Amygdala (tissue), 56 donors: ENCODE measurements at places on chromosomes 3 and 15.

GRCh38 chr3:185995352-185995751, 57.5 kb upstream of the TRA2B start:
- no peak for DNase-seq

DNA sequence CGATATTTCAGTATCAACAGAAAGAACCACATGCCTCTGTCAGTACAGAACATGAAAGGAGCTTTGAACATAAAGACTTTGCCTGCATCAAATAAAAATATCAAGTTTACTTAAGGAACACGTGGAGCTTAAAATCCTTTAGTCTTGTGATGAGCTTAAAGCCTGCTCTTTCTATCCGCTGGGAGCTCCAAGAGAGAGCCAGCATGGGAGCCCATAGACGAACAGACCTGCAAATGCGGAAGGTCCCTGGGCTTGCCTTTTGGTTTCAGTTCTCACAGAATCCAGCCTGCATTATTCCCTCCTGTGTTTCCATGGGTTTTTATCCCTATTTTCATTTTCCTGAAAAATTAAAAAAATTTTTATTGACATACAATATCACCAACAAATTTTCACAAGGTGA, 530.6 kb upstream of the RGMA start:
- no peak for DNase-seq

- no peak for DNase-seq
These were observed 872 bp downstream of the DLEC1 start for GRCh38 chr3:38039899-38040261.

DNA sequence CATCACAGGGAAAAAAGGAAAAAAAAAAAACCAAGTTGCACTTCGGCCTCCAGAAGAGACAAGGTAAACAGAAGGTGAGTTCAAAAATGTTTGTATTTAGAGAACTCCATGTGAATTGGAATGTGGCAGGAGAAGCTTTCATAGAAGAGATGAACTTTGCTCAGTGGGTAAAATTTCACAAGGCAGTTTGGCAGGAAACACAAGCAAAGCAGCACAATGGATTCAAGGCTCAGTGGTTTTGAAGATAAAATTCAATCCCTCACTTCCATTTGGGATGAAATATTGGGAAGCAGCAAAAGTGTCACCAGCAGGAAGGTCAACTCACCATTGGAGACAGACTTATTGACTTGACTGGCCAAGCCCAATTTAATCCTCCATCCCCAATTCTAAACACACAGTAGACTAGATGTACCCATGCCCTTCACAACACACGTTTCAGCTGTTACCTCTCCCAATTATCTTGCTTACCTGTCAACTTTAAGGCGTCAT, 256.7 kb upstream of the ICE2 start:
- no peak for DNase-seq

- no peak for DNase-seq
These were observed 190.1 kb downstream of the UBE3A start for GRCh38 chr15:25248583-25249235.

DNA sequence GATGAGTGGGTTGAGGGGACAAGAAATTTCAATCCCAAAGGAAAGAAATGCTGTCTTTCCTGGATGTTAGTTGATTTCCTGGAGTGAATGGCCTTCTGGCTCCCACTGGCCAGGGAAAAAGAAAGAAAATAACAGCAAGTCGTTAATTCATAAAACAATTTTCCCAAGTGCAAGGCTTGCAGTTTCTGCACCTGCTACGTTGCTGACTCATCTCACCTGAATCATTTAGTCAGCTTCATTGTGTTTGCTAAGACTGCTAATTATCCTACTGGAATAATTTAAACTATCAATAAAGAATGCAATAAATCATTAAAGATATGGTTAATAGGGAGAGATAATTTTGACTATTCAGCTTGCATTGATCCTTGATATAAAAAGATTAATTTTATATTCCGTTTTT, 387.6 kb downstream of the ROBO2 start:
- no peak for DNase-seq

GRCh38 chr15:72797338-72797689, 13.8 kb upstream of the ADPGK start:
- DNase-seq, result no peak

DNA sequence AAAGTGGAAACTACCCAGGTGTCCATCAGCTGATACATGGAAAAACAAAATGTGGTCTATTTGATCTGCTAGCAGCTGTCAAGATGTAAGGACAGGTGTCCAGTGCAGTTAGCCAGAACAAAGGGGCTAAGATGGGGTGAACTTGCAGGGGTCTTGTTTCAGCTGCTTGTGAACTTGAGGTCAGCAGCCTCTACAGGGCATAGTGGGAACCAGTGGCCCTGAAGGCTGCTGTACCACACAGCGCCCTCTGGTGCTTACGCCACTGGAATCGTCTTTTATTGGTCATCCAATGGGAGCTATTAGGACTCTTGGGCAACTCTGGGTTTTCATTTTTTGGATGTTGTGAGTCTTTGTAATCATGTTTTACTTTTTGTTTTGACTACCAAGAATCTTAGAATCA, 62.2 kb upstream of the CTSH start:
- no peak for DNase-seq

DNA sequence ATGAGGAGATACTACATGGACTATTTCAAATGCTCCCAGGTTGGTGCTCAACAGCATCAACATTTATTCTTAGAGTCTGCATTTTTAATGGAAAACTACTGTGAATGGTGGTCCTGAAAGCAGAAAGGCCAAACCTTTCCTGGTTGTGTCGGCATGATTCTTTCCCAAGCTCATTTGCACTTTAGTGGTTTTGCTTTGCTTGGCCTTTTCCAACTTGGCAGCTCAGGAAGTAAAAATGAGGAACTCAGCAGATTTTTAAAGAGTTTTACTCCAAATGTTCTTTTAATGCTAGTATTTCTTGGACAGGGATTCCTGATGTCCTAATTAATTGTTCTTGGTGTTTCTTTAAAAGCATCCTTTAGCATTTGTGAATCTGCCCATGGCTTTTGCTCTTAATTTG, 197.4 kb downstream of the SLC9A9 start:
- no peak for DNase-seq

- no peak for DNase-seq
These were observed 7.7 kb downstream of the TUBGCP4 start for GRCh38 chr15:43378601-43379000.

DNA sequence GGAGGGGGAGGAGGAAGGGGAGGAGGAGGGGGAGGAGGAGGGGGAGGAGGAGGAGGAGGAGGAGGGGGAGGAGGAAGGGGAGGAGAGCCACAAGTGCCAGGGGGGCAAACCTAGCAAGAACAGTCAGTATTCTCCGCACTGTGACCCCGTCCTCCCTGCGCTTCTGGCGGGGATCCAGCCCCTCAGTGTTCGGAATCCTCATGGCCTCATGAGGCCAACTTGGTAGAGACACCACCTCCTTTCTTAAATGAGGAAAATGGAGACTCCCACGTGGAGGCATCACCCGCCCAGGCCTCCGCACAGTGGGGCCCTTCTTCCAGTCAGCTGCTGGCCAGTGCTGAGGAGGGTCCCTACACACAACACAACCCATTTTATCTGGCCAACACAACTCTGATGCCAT, 163.4 kb downstream of the XXYLT1 start:
- DNase-seq, result no peak

GRCh38 chr3:156963096-156963495, 136.9 kb downstream of the LEKR1 start:
- DNase-seq, result no peak

DNA sequence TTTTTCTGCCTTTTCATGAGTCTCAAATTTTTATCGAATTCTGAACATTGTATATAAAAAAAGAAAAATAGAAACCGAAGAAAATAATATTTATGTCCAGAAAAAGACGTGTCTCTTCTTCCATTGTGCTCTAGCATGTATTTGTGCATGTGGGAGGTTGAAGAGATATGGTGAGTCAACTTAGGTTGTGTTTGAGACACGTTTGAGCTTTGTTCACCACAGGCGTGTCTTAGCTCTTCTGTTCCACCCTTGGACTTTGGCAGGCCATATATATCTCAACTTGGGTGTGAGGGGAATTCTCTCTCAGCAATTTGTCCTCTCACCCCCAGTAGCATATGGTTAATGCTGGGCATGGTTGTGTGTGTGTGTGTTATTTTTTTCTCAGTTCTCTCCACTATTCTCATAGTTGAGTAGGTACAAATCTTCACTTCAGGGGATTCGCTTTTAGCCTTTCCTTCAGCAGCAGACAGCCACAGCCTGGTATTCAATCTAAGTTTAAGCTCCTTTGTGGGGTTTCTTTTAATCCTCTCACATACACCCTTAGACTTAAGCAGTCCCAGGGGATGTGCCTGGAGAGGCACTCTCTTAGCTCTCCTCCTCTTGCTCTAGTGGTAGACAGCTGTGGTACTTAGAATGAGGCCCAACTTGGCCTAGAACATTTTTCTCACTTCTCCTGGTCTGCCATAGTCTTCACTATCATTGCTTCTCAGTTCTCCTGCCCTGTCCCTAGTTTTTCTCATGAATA, 286.5 kb upstream of the RBMS3 start:
- no peak for DNase-seq
